ENCODE measurements at places on chromosomes 5 and 9. TPM values are rescaled to one million over a fixed set of nuclear protein-coding genes. Genes with fewer than 3 reads are reported as not detected.
A peak's percentile ranks its signal among the peaks of the same experiment; 100 is the strongest.

- no peak overlapping the region for H3K4me3 ChIP-seq
- no peaks in the 10 kb centered on the region for H3K36me3 ChIP-seq
- no peaks in the 10 kb centered on the region for H3K4me1 ChIP-seq
- H3K27me3 ChIP-seq: no peaks in the 10 kb centered on the region
- H3K27ac ChIP-seq: no peak overlapping the region
These were observed 36.8 kb downstream of the ELL2 start for GRCh38 chr5:95924720-95925377.

DNA sequence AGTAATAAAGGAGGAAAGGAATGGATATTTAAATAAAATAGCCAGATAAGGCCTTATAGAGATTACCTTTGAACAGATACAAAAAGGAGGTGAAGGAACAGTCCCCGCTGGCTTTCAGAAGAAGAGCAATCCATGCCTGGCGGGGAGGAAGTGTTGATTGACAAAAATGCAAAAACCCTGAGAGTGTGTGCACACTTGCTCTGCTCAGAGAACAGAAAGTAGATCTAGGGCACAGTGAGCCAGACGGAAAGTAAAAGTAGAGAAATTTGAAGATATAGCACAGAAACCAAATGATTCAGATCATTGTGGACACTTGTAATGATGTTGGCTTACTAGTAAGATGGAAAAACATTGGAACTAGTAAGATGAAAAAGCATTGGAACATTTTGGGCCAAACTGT, 720.6 kb downstream of the PTPRD start:
- no peaks in the 10 kb centered on the region for H3K36me3 ChIP-seq
- H3K27me3 ChIP-seq: no peaks in the 10 kb centered on the region
- no peaks in the 10 kb centered on the region for H3K4me1 ChIP-seq
- H3K27ac ChIP-seq: no peak overlapping the region
- DNase-seq: no peak

CDH9 gene
- not detected for total RNA-seq

DNA sequence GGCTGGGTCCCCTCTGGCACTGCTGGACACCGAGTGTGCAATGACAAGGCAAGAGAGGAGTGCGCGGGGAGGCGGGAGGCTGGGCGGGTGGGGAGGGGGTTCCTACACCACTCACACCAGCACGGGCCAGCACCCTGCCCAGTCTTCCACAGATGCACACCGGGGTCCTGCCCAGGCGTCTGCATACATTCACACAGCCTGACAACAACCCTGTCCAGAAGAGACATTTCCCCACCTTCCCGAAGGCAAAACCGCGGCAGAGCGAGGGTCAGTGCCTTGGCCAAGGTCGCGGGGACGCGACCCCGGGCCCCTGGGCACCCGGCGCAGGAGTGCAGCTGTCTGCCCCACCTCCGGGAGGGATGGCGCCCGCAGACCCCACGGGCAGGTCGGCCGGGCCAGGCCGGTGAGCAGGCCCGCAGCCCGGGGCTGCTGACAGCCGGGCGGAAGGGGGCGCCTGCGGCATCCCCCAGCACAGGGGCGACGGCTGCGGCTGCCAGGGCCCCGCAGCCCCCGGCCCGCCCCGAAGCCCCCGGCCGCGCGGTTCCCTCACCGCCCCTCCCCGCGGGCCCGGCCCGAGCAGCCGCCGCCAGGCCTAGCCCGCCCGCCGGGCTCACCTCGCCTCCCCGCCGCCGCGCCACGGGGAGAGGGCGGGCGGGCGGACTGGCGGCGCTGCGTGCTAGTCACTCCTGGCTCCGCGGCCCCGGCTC, 496 bp downstream of the MAPK9 start:
- H3K36me3 ChIP-seq: no peaks in the 10 kb centered on the region
- peak overlapping the region; percentile 85 for H3K4me3 ChIP-seq
- H3K27ac ChIP-seq: peak overlapping the region; percentile 28
- H3K4me1 ChIP-seq: peaks cover 22% of the 10 kb centered on the region
- H3K27me3 ChIP-seq: no peaks in the 10 kb centered on the region
- DNase-seq: peak; percentile 21

DNA sequence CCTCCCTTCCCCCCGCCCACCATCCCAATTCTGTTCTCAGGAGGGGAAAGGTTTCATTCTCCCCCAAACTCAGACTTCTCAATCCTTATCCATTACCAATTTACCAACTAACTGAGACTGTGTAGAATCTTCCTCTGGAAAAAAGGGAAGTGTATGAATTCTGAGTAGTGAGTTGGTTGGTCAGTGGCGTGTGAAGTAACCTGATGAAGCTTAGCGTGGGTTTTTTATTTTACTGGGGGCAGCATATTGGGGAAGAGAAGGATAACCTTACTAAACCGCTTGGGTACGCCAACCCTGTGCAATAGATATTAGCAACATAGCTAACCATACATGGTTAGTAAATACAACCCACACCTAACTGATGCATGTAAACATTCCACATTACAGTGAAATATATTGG, 1.1 kb upstream of the DNAJC21 start:
- no peak overlapping the region for H3K4me3 ChIP-seq
- peaks cover 11% of the 10 kb centered on the region for H3K36me3 ChIP-seq
- H3K4me1 ChIP-seq: peaks cover 44% of the 10 kb centered on the region
- H3K27ac ChIP-seq: no peak overlapping the region
- DNase-seq: no peak

CLPTM1L gene
- total RNA-seq: 149 TPM

GRCh38 chr5:56142614-56143372, 90.3 kb downstream of the ANKRD55 start:
- no peaks in the 10 kb centered on the region for H3K36me3 ChIP-seq
- DNase-seq: peak; percentile 65
- peak overlapping the region; percentile 94 for H3K27ac ChIP-seq
- H3K27me3 ChIP-seq: no peaks in the 10 kb centered on the region
- no peak overlapping the region for H3K4me3 ChIP-seq

SPINK7 gene
- not detected for total RNA-seq

- H3K36me3 ChIP-seq: no peaks in the 10 kb centered on the region
- no peak overlapping the region for H3K4me3 ChIP-seq
- no peak for DNase-seq
- no peak overlapping the region for H3K27ac ChIP-seq
- H3K27me3 ChIP-seq: no peaks in the 10 kb centered on the region
These were observed 1.4 kb downstream of the TBC1D9B start for GRCh38 chr5:179906294-179906794.

DNA sequence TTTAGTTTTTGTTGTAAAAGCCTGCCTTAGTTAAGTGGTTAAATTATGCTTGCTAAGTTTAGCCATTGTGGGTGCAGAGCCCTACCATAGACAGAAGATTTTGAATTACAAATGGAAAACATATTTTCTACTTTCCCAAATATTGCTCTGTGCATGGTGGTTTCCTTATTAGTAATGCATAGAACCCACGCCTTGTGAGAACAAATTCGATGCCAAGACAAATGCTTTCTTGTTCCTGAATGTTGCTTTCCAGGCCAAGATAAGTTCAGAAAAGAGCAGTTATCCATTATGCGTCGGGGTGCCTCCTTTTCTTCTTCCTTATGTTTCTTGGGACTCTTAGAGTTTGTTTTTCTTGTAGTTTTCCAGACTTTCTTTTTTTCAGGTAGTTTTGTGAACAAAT, 31.0 kb upstream of the GARNL3 start:
- no peaks in the 10 kb centered on the region for H3K27me3 ChIP-seq
- no peak overlapping the region for H3K4me3 ChIP-seq
- H3K4me1 ChIP-seq: no peaks in the 10 kb centered on the region

PRRC2B gene
- 159 TPM for total RNA-seq

GRCh38 chr5:162248107-162248713, 180.6 kb downstream of the GABRG2 start:
- no peaks in the 10 kb centered on the region for H3K36me3 ChIP-seq
- no peak overlapping the region for H3K4me3 ChIP-seq
- H3K27me3 ChIP-seq: no peaks in the 10 kb centered on the region
- H3K27ac ChIP-seq: no peak overlapping the region
- H3K4me1 ChIP-seq: no peaks in the 10 kb centered on the region

DNA sequence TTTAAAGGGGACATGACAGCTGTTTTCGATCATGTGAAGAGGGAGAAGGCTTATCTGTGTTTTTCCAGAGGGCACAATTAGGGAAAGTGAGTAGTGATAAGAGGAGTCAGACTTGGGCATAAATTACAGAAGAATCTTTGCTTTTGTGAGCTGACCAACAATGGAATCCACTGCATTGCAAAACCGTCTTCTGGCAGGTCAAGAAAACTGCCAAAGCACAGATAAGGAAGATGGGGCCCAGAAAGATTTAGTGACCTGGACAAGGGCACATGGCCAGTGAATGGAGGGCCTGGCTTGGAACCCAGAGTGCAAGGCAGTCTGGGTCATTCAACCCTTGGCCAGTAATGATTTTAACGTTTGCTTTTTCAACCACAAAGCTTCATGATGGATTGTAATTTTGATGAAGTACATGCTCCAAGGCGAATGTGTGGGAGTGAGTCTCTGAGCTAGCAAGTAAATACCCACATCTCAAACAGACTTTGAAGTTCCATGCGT, 153.2 kb upstream of the MAST4 start:
- no peaks in the 10 kb centered on the region for H3K36me3 ChIP-seq
- no peak for DNase-seq
- no peaks in the 10 kb centered on the region for H3K4me1 ChIP-seq

DNA sequence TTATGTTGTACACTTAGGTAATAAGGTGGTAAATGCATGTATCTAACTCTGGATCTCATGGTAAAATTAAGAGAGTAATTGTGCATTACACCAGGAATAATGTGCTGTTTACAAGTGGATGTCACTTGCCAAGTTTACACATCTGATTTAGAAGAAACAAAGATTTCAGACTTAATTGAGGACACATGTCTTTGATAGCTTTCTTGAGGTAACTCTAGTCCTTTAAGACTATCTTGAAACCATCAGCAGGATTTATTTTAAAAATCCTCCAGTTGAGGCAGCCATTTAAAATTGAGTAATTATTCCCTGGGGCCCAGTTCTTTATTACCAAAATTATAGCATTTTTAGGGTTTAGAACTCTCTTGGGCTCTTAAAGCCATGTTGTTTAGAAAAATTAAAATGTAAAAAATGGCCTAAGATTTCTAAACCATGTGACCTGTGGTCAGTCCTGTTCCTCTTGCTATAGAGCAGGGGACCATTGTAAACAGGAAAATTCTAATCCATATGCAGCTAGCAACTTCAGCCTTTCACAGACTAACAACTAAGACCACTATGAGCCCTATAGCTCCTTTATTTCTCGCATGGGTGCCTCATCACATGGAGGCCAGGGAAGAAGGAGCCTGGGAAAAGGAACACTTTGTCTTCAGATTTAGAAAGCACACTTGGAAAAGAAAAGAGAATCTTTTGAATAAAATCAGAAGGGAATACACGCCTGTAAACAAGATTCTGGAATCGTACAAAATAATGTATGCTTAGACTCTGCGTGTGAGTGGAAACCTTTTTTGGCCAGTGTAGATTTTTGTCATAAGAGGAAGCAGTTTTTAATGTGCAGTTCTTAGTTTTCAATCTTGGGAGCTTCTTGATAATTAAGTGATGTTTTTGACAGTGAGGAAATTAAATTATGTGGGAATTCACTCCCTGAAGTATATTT, 71.2 kb downstream of the ZSWIM6 start:
- DNase-seq: no peak
- peaks cover 32% of the 10 kb centered on the region for H3K4me1 ChIP-seq
- H3K27ac ChIP-seq: no peak overlapping the region
- no peak overlapping the region for H3K4me3 ChIP-seq
- H3K36me3 ChIP-seq: no peaks in the 10 kb centered on the region

DNA sequence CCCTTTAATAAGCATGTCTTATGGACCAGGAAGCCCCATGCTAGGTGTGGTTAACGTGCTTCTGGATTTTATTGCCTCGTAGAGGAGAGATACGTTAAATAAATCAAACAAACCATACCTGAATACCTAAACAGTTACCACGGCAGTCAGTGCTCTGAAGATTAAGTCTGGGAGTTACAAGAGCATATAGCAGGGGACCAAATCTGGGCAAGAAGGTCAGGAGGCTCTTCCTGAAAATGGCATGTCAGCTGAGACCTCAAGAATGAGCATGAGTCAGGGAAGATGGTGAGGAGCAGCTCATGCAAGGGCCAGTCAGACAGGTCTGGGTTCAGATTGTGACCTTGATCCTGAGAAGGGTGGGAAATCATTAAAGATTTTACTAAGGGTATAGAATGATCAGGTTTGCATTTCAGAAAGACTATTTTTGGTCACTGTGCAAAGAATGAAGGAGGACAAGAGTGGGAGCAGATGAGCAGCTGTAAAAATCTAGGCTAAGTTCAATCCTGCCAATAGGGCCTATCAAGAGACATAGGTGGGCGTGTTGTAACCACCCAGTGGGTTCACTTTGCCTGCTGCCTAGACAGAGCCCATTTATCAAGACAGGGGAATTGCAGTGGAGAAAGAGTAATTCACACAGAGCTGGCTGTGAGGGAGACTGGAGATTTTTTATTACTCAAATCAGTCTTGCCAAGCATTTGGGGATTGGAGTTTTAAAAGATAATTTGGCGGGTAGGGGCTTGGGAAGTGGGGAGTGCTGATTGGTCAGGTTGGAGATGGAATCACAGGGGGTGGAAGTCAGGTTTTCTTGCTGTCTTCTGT, 4.8 kb upstream of the ZNF366 start:
- peaks cover 31% of the 10 kb centered on the region for H3K4me1 ChIP-seq
- no peaks in the 10 kb centered on the region for H3K36me3 ChIP-seq
- no peaks in the 10 kb centered on the region for H3K27me3 ChIP-seq
- DNase-seq: no peak
- H3K4me3 ChIP-seq: no peak overlapping the region

DNA sequence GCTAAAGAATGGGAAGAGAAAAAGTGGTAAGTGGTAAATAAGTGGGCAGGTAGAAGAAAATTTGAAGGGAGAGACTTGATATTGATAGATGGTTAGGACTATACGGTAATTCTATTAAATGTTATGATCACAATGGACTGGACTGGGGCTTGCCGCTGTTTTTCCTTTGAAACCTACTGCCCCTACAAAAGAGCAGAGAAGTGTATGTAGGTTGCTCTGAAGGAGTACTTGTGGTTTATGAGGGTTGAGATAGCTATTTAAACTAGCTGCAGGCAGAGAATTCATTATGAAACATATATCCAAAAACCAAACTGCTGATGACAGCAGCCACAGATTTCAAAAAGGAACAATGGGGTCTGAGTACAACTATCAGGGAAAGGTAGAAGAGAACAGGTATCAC, 16.8 kb upstream of the HK3 start:
- no peaks in the 10 kb centered on the region for H3K36me3 ChIP-seq
- no peaks in the 10 kb centered on the region for H3K4me1 ChIP-seq
- no peak overlapping the region for H3K4me3 ChIP-seq
- H3K27ac ChIP-seq: no peak overlapping the region
- no peaks in the 10 kb centered on the region for H3K27me3 ChIP-seq

All from thyroid gland (tissue), 4 donors.